COLO829 (cell line): ENCODE measurements at places on chromosomes 13 and 19.

DNA sequence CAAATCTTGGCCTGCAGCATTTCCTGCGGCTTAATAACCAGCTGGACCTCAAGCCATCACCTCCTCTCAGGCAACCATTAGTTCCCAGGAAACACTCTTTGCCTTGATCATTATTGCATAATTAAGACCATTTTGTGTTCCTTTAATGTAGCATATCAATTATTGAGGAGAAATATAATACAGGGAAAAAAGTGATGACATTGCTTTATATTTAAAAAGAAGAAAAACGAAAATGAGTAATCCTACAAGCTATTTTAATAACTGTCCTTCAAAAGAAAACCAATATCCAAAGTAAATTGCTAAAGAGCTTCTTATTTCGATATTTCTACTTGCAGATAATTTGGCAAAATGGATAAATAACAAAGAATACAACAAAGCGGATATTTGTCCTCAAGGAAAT lies 1084.7 kb downstream of the EFNB2 start:
- DNase-seq, result no peak

DNA sequence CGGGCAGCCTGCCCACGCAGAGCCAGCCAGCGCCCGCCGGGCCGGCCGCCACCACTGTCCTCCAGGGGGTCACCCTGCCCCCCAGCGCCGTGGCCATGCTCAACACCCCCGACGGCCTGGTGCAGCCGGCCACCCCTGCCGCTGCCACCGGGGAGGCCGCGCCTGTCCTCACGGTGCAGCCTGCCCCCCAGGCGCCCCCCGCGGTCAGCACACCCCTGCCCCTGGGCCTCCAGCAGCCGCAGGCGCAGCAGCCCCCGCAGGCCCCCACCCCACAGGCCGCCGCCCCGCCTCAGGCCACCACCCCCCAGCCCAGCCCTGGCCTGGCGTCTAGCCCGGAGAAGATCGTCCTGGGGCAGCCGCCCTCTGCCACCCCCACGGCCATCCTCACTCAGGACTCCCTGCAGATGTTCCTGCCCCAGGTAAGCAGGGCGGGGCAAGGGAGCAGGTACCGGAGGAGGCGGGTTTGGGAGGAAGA lies 32.3 kb upstream of the EHD2 start:
- no peak for DNase-seq

DNA sequence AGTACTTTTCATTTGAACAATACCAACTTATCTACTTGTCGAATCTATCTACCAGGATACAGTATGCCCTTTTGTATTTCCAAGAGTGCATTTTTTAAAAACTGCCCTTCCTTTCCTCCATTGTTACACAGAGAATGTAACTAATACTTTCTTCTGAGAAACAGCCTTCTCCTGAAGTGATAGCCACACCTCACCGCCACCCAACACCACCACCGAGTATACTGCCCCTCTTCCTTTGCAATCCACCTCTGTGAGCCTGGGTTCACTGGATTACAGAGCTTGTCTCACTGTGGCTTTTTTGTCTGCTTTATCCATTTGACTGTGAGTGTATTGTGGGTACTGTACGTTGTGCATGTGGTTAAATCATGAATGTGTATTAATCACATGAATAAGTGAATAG lies 305.4 kb downstream of the KLF12 start:
- DNase-seq, result peak; percentile 30

DNA sequence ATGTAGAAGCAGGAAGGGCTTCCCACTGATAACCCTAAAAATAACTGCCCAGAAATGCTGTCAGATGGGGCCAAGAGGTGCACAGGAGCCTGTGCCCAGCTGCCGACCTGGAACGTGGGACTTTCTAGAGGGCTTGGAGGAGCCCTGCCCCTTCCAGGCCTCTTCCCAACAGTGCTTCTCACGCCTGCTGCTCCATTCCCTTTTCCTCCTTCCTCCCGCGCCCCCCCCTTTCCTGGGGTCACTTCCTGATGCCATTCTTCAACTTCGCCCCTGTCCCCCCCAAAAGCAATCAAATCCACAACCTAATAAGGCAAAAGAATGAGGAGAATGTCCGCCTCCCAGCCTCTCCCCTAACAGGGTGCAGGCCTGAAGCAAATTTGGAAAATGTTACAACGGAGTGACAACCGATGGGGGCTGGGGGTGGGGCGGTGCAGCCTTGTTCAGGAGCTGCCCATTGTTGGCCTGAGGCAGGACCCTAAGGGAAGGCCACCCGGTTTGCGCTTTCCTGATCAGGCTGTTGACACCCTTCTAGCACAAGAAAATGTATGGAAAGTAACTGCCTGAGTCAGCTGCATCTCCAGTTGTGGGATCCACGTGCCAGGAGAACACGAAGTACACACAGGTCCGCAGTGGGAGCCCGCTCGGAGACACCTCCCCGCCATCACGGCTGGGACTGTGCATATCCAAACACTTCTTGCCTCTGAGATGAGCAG lies 18.7 kb downstream of the ACTN4 start:
- DNase-seq, result no peak

DNA sequence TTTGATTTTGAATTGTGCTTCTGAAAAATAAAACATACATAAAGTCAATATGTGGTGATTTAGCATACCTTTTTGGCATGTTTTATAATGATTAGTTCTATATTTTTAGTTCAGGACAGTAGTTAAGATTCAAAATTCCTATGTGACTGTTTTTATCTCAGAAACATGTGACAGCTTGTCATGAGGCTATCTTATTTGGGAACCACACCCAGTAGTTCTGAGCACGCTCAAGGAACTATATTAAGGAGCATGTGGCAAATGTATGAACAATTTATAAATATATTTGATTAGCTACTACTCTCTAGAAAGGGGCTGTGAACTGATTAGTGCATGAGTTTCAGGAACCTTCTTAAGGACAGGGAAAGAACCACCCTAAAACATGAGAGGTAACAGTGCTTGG lies 38.8 kb downstream of the FGF9 start:
- no peak for DNase-seq

- no peak for DNase-seq
Observed at GRCh38 chr13:72960541-72960940, 98.3 kb upstream of the KLF5 start.

DNA sequence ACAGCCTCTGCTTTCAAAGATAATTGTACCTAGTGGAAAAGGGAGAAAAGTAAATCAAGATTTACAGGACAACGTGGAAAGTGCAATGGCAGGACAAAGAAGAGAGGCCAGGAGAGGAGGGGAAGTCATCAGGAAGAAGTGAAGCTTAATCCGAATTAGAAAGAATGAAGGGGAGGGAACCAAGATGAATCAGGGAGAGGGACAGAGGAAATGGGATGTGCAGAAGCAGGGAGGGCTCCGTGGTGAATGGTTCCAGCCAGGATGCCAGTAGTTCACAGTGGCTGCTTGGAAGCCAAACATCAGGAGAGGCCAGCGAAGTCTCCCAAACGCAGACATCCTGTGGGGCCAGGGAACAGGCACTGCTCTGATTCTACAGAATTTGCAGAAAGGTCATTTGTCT lies 144.4 kb downstream of the LIG4 start:
- DNase-seq, result no peak

DNA sequence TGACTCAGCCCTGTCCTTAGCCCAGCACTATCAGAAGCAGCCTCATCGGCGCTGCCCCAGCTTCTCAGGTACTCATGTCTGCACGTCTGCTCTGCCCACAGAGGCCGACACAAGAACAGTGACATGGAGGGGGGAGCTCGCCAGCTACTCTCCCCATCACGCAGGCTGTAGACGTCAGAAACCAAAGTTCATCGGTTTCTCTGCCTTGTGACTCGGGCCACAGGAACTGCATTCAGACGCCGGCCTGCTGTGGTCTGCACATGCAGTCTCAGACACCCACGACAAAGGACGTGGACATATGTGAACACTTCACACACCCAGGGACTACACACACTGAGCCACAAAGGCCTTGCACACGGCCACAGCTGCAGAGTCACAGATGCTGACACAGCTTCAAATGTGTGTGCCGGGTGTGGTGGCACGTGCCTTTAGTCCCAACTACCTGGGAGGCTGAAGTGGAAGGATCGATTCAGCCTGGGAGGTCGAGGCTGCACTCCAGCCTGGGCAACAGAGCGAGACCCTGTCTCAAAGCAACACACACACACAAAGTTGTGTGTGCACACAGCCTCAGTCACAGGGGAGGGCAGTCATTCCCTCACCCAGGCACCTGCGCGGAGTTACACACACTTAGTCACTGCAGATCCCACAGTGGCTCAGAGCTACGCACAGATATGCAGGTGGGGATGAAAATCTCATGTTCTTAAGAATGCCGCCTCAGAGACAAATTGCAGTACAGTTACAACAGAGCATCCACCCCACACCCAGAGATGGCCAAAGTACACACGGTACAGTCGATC lies 4.9 kb upstream of the ZFP36 start:
- no peak for DNase-seq

GRCh38 chr19:54518844-54519243 lies 16.2 kb downstream of the LAIR2 start:
- no peak for DNase-seq

DNA sequence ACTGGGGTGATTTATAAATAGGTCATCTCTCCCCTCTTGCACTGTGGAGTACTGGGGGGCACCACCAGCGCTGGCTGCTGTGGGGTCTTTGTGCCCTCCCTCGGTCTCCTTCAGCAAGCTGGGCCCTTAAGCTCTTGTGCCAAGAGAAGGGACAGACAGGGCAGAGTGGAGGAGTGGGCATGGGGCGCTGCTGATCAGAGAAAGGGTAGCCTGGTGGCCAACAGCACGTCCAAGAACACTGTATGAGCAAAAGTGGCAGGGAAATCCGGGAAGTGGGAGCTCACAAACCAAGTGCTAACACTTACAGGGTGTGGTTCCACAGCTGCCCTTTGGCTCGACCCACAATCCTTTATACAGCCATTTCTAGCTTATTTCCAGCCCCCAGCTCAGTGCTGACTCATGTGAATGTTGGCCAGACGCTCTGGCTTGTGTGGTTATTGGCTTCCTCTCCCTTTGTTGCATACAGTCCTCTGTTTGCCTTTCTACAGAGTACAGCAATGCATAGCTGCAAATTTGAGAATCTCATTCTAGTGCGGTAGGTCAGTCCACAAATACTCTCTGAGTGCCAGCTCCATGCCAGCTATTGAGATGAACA lies 298.8 kb downstream of the SHISA2 start:
- peak; percentile 8 for DNase-seq

GRCh38 chr13:99995589-99996380 lies 14.2 kb downstream of the ZIC2 start:
- DNase-seq, result no peak

DNA sequence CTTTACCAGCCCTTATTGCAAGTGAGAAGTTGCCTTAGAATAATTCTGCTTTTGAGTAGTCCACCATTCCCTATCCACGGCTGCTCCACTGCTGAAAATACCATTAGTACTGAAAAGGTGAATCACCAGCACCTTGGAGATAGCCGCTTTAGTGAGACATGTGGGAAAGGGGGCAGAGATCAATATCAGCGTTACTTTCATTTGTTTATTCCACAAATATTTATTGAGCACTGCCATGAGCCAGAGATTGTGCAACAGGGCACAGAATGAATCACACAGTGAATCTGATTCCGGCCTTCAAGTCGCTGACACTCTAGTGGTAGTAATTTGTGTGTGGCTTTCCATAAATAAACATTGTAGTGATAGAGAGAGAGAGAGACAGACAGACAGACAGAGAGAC lies 31.5 kb upstream of the MYO16 start:
- no peak for DNase-seq

- DNase-seq, result no peak
Observed at GRCh38 chr13:100854006-100854405, 179.4 kb upstream of the TMTC4 start.

GRCh38 chr13:33129094-33129832 lies 113.0 kb downstream of the KL start:
- no peak for DNase-seq

GRCh38 chr13:93118081-93118615 lies 108.5 kb upstream of the GPC6 start:
- peak; percentile 29 for DNase-seq
